ENCODE measurements at places on chromosomes 12 and 14.

GRCh38 chr12:52067081-52067374 is 2.8 kb upstream of the ATG101 start:
- no peak for DNase-seq

DNA sequence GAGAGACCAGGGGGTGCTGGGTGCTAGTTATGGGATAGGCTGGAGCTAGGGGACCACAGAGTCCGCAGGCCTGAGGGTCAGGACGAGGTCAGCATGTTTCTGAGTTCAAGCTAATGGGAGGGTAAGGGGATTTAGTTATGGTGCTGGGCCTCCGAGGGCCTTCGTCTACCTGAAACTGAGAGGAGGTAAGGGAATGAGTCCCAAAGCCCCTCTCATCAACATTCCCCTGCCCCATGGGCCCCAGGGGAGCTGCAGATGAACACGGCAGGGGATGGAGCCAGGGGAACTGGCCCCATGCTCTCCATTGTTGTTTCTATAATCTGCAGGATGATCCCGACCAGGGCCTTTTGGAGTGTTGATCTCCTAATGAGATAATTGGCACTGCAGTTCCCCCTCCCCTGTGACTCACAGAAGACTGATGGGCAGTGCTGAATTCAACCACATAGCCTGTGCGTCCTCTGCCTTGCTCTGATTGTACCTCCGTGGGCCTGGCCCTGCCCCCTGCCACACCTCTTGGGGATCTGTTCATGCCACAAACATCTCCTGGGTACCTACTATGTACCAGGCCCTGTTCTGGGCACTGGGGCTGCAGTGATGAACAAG is 21.4 kb downstream of the FAIM2 start:
- no peak for DNase-seq

- DNase-seq, result no peak
These were observed 48.2 kb downstream of the ATF7 start for GRCh38 chr12:53577941-53578352.

GRCh38 chr12:2794191-2794735 is 507 bp upstream of the FKBP4 start:
- DNase-seq, result peak; percentile 6

GRCh38 chr12:13282861-13283260 is 86.3 kb downstream of the EMP1 start:
- no peak for DNase-seq
